ENCODE measurements at places on chromosomes 7 and 10.

- no peak for DNase-seq
These were observed 42.4 kb downstream of the TNRC18 start for GRCh38 chr7:5381071-5381772.

GRCh38 chr10:112753961-112754411 is 196.1 kb upstream of the TCF7L2 start:
- no peak for DNase-seq

- no peak for DNase-seq
These were observed 279.5 kb upstream of the AKR1E2 start for GRCh38 chr10:4546500-4546899.

DNA sequence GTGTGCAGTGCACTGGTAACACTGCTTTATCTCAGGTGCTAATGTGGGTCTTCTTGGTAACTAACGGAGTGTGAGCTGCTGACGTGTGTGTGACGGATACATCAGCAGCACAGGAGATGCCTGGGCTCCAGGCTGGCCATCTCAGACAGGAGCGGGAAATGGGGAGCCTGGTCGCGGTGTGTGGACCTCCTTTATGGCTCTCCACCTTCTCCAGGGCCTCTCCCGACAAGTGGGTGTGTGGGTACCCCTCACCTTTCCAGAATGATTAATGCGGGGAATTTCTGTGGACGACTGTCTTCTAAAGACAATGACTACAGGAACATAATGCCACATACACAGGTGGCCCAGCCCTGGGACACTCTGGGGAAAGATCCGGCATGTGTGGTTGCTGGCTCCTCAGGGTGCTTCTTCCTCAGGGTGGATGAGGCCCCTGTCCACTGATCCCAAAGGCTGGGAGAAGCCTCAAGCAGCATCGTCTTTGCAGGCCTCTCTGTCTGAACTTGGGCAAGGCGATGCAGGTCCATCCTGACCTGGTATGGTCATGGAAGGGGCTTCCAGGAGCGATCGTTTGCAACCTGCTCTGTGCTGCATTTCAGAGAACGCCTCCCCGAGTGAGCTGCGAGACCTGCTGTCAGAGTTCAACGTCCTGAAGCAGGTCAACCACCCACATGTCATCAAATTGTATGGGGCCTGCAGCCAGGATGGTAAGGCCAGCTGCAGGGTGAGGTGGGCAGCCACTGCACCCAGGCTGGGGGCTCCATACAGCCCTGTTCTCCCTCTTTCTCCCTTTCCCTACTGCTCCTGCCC is 20.3 kb upstream of the CSGALNACT2 start:
- no peak for DNase-seq

- no peak for DNase-seq
These were observed 28.0 kb downstream of the VPS26A start for GRCh38 chr10:69151984-69152383.

DNA sequence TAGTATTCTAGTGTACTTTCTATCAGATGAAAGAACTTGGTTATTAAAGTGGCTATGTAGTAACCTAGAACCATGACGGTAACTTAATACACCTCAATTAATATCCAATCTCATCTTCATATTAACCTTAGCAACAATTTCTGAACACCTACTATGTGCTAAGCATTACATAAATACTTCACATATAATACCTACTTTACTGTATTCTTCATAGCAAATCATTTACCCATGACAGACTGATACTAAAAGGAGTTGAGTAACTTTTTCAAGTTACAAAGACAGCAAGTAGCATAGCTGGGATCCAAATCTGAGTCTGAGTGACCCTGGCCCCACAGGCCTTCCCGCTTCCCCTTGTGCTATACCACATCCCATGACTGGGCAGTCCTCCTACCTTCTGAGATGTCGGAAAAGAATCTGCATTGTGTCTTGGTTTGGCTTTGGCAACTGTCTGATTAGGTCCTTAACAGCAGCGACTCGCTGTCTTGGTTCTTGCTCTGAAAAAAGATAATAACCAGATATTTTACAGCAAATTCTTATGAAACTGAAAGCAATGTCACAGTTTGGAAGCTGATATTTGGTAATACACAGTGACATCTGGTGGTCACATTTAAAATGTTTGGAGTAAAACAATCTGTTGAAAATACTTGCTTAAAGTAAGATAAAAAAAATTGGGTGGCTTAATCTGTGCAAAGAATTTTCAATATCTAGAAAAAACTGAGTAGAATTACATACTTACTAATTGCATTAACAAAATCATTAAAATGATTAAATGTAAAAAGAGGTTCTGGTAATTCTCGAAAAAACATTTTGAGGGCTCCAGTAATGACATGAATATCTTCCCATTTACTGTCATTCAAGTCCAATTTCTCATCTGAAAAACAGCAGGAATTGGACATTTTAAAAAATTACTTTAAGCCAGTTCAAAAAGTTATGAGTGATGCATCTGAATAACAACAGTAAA is 120.1 kb downstream of the ARHGAP12 start:
- DNase-seq = no peak

DNA sequence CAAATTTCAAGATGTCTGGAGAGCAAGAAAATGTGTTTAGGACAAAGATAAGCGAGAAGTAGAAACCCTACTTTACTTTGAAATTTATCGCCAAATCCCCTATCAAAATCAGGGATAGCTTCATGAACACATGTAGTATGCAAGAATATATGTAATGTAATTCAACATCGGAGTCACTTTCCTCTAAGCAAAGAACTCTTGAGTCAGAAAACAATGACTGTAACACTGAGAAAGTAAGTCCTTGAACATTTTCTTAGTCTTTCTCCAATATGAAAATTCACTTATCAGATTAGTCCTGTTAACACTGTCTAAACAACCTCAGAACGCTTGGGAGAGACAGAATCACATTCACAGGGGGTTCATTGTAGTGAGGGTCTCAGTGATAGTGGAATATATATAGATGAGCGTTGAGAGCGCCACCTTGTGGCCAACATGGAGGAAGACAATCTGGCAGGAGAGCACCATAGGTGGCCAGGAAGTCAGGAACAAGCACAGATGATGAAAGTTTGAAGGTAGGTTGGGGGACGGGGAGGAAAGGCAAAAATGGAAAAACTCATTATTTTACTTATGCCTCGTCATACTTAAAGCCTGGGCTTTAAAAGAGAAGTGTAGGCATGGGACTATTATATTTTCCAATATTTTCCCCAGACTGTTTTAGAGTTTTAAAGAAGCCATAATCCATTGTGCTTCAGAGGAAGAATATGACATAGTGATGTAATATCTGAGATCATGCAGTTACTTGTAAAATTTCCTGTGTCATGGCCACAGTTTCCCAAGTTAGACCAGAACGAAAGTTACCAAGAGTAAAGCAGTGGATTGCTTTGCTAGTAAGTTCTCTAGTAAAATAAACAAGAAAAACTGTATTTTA is 115.5 kb upstream of the GNAI1 start:
- DNase-seq = peak; percentile 17

DNA sequence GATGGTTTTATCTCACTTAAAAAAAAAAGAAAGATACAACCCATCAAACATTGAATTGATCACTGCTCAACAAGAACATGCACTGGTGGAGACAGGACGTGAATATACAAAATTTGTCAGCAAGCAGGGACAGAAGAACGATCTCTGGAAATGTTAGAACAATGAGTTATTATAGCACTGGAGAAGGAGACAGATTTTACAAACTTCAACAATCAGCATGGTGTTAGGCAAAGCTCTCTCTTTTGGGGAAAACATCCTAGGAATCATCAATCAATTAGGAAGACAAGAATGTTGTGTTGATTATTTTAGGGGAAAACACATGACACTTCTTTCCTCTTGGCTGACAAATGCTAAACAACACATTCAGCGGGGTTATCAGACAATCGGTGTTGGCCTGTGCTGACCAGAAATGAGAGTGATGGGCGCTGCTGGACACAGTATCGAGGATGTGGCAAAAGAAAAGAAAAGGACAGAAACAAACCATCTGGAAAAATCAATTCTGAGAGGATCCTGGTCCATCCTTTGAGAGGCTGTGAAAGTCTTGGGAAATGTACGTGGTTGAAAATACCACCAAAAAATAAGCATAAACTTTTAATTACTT is 103.9 kb downstream of the RAPGEF5 start:
- no peak for DNase-seq

DNA sequence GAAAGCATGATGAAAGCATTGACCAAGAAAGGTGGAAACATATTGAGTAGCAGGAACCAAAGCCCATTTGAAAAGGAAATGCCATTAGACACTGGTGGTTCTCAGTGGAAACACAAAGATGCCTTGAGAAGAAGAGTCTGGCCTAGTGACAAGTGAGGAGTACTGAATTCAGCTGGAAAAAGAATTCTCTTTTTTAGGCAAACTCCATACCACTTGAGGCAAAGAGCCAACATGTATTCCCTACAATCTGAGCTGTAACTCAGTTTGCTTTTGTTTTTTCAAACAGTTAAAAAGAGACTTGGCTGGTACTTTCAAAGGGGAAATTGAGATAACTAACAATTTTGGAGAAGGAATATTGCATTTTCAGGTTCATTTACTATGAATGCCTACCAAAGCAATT is 624.0 kb downstream of the NRG3 start:
- no peak for DNase-seq

- DNase-seq = no peak
These were observed 55.5 kb downstream of the BBS9 start for GRCh38 chr7:33184828-33185227.

DNA sequence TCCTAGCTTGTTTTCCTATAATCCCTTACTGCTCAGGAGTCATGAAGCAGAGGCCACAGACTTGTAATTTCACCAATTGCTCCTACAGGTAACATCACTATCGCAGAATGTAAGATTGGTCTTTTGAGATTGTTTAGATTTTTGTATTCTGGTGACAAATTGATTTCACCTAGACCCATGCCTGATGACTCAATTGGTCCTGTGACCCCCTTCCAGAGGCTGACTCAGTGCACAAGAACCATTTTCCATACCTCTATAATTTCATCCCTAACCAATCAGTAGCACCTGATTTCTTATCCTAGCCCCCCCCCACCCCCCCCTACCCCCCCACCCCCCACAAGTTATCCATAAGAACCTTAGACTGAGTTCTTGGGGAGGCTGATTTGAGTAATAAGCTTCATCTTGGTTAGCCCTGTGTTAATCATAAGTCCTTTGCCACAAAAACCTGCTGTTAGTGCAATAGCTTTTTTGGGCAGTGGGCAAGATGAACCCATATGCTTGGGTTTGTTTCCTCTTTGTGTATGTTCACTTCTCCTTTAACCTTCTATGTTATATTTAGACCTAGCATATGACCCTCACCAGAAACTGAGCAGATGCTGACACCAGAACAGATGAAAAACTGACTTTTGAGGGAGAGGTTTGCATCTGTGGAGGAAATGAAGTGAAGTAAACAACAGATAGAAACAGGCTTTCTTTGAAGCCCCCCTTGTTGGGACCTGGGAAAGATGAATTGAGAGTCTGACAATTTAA is 187.1 kb downstream of the KIF20B start:
- DNase-seq = no peak

GRCh38 chr10:64798297-64798696 is 1277.1 kb downstream of the REEP3 start:
- DNase-seq = no peak

- no peak for DNase-seq
These were observed 16.8 kb downstream of the CPEB3 start for GRCh38 chr10:92274071-92274470.

DNA sequence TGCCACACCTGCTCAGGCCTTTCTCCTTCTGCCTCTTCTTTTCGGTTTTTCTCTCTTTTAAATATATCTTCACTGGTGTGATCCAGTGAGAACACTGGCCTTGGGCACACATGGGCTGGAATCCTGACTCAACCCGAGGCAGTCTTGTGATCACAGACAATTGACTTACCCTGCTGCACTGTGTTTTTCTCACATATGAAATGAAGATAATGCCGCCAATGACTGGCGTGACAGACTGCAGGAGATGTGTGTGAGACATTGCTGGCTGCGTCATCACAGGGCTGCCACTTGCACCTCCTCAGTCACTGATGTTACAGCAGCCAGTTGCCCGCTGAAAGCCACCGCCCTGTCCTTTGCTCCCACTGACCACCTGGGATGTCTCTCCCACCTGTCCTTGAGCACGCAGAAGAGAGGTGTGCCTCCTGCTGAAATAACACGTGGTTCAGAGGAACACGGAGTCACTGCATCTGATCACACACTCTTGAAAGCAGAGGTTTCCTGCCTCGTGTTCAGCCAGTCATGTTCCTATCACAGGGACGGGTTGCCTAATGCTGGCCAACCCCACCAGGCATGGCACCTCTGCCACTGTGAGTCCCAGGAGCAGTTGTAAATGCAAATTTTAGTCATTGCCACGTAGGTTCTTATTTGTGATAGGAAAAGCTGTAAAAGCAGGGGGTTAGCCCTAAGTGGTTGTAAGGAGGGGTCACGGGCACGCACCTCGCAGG is 124.6 kb upstream of the LANCL2 start:
- DNase-seq = no peak

GRCh38 chr10:122861711-122862161 is 16.1 kb upstream of the CUZD1 start:
- no peak for DNase-seq

DNA sequence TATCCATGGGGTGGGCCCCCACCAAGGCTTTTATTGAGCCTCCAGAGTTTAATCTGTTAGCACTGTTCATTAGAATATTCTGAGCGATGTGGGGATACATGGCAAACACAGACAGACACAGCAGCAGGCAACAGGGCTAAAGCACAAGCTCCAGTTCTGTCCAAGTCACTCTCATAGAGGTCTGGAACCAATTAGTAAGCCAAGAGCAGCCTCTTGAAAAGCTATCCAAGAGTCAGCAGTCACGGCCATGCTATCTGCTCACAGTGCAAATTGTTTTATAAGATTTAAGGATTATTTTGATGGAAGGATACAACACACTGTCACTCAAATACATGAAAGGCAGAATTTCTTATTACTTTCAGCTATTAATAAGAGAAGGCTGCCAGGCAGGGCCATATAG is 86.4 kb upstream of the DGKB start:
- DNase-seq = no peak

DNA sequence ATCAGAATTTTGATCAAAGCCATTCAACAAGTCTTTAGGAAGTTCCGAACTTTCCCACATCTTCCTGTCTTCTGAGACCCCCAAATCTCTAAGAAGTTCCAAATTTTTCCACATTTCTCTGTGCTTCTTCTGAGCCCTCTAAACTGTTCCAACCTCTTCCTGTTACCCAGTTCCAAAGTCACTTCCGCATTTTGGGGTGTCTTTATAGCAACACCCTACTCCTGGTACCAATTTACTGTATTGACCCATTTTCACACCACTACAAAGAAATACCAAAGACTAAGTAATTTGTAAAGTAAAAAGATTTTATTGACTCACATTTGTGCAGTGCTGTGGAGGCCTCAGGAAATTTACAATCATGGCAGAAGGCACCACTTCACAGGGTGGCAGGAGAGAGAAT is 385.8 kb upstream of the GHITM start:
- no peak for DNase-seq

DNA sequence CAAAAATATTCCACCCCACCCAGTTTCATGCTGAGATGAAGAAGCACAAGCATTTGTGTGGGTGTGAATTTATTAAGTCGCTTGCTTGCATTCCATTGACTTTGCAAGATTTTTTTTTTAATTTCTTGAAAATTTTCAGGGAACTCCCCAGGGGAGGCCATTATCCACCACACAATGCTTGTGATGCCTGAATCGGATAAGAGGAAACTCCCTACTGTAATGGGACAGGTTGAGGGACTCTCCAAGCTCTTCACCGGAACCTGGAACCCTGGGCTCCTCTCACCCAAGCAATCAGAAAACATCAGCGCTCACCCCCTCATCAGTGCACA is 153.6 kb upstream of the ZMIZ1 start:
- no peak for DNase-seq
